Effector CD4-positive, alpha-beta T cell (primary cell): ENCODE measurements at places on chromosomes 6 and 20.

DNA sequence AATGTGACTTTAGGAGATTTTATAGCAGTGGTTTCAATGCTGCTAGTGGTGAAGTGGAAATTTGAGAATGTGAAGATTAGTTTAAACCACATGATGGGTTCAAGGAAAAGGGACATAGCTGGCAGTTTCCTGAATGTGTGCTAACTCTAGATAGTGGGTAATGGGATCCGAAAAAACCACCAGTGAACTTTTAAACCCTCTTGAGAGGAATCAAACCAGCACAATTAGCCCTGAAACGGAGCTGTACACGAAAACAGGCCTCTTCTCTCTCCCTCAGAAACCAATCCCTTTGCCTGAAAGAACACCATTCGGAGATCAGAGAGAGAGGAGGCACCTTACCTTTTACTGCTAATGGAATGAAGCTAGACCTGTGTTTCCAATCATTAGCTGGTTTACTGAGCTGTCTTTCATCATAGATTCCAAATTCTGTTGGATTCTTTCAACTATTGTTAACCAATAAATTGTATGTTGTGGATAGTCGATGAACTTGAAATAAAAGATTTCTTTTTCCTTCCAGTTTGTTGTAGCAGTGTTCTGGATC lies 103.9 kb downstream of the AIG1 start:
- no peak for DNase-seq

DNA sequence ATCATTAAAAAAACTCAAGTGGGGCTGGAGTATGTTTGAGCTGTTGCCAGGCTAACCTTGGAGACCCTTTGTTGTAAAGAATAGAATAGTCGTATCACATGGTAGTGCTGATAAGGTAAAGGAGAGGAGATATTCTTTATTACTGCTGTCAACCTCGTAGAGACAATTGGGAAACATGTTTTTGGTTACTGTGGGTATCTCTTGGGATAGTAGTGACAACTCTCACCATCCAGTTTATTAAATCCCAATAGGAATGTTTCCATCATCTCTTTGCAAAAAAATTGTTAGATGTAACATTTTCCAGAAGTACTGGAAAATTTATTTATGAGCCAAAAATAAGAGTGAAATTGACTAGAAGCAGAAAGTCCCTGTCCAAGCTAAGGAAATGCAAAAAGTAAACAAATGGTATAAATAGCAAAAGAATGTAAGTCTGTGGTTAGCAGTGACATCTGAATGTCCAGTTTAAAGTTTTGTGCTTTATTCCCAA lies 829.3 kb upstream of the CITED2 start:
- DNase-seq = no peak

DNA sequence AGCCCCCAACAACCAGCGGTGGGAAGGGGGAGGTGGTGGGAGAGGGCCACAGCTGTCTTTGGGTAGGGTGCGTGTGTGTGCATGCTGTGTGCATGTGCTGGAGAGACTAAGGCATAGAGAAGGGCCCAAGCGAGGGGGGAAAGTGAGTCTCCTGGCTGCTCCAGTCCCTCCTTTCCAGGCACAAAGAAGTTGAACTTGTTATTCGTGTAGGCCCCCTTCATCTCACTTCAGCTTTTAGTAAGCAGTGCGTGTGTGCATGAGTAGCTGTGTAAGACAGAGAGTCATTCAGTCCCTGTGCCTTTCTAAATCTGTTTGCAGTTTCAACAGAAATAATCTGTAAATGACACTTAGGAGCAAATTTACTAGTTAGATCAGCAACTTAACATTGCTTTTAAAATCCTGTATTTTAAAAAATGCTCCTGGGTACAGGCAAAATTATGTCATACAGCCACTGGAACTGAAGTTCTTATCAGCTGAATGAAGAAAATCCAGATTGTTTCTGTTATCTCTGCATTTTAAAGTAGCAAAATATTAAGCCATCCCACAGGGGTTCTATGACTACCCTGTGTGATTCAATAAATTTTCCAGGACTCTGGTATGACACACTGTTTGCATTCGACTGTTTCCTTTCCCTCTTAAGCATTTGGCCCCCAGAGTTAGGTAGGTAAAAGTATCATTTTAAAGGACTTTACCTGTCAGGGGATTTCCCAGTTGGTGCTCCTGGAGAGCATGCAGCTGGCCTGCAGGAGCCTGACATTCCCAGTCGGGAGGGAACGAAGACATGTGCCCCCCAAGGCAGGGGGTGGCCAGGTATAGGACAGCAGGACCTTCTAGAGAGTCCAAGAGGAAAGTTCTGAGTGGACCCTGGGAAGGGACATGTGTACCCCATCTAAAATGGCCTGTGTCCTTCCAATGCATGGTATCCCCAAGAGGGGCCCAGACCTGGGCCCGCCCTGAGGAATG lies 39.0 kb downstream of the MTRES1 start:
- no peak for DNase-seq

DNA sequence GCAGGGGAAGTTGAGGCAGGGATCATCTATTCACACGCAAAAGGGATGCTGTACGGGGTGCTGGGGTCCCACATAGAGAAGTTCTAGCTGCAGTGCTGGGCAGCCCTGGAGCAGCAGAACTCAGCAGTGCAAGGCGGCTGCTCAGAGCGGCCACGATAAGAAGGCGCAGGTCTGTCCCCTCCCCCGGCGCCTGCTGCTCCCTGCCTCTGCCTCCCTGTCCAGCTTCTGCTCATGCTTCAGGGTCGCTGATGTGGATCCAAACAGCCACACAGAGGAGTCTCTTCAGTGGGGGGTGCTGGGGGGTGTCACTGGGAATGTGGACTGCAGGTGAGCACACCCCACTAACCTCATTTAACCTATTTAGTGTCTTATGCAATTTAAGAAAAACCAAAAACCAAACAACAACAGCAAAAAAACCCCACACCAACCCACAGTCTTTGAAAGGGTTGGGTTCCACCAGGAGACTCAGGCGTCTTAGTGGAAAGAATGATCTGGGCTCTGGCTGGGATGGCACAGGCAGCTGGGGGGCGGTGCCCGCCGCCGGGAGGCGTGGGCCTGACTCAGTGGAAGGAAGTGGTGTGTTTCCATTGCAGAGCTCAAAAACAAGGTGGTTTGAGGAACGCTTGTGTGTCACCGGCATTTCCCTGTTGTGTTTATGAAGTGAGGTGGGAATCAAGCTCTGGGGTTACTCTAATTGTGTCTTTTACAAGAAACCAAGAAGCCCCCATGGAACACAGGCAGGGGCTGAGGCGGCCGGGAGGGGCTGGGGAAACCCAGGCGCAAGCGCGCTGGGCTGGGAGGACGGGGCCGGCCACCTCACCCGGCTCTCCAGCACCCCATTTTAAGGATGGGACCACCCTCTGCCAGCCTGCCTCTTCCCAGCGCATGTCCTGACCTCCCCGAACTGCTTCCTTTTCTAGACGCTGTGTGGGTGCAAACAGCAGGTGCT lies 55.1 kb downstream of the IRF4 start:
- DNase-seq = peak; percentile 67

- DNase-seq = no peak
These were observed 474 bp downstream of the TSBP1 start for GRCh38 chr6:32371229-32371628.

DNA sequence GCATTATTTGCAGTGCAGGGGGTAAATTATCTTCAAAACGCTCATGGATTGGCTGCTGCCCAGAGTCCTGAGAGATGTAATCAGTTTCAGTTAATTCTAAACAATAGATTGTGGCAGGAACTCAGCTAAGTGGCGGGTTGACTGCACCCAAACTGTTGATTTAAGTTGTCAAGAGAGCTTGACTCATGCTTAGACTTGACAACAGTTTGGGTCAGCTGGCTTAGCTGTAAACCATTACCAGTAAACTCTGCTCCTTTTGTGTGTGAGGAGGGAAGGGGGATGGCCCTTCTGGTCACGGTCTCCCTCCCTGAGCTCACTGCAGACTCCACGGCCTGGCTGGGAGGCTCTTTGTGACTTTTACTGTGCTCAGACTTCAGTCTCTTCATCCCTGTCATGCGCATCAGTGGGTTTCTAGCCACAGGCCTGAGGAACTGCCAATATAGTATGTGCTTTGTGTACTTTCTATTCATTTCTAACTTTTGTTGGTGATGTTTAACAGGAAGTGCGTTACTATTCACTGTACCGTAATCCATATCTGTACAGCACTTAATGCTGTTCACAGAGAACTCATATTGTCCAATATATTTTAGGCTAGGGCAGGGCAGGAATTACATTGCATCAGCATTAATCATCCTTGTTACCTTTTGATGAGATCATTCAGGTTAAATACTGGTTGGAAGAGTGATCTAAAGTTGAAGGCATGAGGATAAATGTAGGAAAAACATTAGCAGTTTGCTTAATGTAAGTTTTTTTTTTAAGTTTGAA lies 488.3 kb downstream of the CDKAL1 start:
- DNase-seq = no peak

DNA sequence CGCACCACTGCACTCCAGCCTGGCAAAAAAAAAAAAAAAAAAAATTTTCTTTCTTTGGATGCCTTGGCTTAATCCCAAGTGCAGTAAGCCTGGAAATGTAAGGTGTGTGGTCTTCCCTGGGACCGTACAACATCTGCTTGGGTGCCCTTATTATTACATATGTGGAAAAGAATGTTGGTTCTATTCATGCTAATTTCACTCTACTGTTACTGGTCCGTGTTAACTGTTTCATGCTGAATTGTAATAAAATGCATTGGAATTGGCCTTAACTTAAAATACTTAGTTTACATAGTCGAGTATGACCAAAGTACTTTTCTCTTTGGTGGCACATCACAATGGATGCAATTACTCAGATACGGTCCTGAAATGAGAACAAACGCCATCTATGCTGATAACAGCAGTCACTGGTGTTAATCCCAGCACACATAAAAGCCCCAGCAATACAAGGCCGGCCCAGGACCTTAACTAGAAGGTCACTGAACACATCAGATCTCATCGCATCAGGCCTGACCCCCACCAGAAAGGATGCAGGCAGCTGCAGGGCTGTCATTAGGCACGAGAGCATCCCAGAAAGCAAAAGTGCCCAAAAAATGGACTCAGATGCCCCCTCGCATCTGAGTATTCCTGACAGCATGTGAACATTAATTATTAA lies 1.2 kb downstream of the SERPINB6 start:
- DNase-seq = no peak

DNA sequence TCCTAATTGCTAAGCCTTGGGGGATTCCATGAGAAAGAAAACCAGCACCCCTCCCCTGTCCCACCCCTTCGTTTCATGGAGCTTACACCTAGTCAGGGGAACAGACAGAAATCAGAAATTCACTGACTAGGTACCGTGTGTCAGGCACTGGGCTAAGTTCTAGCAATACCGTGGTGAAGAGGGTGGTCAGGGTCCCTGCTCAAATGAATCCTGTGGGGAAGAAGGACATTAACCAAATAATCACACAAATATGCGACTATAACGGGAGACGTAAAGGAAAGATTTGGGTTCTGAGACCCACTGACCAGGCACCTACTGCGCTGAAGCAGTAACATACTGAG lies 65.1 kb upstream of the TOP1 start:
- DNase-seq = no peak

- no peak for DNase-seq
These were observed 1138.9 kb upstream of the ADGRB3 start for GRCh38 chr6:67496191-67496590.

- DNase-seq = no peak
These were observed 307.2 kb downstream of the SOX4 start for GRCh38 chr6:21900730-21901129.

- DNase-seq = no peak
These were observed 34.4 kb upstream of the LOC128125822 start for GRCh38 chr6:63537959-63538300.

DNA sequence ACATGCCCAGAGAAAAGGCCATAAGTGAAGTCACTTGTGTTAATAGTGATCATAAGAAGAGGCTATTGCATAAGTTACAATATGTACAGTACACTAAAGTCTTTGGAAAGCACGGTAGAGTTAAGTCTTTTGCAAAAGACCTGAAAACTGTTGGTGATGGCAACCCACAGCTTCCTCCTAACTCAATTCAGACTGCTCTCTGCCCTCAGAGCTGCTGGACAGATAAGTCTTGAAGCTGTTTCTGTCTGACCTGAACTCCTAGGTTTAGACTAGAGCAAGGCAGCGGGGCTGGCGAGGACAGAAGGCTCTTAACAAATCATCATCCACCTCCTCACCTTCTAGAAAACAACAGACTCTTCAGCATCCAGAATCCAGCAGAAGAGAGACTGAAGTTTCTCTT lies 125.4 kb downstream of the CD24 start:
- no peak for DNase-seq
